ENCODE measurements at places on chromosomes 7 and 10.
A peak's percentile ranks its signal among the peaks of the same experiment; 100 is the strongest.

DNA sequence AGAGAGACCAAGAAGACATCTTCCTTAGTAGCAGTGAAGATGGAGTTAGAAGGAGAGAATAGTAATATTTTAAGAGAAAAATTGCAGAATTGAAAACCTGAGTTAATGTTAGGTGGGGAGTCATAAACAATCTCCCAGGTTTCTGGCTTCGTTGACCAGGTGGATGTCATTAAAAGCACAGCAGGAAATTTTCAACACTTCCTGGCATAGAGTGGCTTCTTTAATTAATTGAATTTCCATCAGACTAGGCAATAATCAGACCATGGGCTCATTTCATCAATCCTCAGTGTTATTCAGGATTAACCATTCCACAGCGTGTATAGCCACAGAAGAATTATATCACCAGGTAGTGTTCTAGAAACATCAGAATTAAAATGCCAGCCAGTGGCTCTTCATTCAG, 268.2 kb downstream of the CCDC3 start:
- DNase-seq: no peak

- DNase-seq: no peak
These were observed 121.8 kb downstream of the CUX1 start for GRCh38 chr7:101939136-101939695.

- no peak for DNase-seq
These were observed 72.9 kb downstream of the ATE1 start for GRCh38 chr10:121854809-121855445.

DNA sequence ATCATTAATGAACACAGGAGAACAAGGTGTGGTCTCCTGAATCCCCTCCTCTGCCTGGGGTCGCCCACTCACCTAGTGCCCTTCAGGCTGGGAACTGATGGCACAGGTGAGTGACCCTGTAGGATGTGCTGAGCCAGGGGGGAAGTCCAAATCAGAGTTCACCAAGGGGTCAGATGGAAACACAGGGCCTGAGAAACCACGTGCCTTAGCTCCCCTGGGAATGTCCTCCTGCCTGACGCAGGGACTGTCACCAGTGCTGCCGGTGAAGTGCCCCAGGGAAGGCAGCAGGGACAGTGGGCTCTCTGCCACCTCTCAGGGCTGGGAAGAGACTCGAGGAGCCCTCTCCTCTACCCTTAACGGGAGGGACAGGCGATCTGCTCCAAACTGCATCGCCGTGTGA, 5.8 kb upstream of the PYROXD2 start:
- DNase-seq: no peak

DNA sequence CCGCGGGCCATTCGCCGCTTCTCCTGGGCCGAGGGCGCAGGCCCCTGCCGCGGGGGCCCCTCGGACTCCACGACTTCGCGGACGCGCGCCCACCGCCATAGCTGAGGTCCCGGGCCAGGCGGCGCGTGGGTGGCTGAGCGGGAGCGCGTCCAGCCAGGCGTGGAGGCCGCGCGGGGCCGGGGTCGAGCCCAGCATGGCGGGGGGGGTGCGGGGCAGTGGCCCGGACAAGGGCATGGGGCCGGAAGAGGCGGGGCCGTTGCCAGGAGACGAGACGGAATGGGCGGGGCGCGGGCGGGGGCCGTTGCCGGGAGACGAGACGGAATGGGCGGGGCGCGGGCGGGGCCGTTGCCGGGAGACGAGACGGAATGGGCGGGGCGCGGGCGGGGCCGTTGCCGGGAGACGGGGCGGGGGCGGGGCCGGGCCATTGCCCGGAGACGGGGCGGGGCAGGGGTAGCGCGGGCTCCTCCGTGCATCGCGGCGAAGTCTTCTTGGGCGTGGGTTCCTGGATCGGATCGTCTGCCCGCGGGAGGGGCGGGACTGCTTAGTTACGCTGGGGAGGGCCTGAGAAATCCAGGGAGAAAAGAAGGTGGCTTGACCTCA, 14.8 kb downstream of the ADAM8 start:
- DNase-seq: peak; percentile 92

DNA sequence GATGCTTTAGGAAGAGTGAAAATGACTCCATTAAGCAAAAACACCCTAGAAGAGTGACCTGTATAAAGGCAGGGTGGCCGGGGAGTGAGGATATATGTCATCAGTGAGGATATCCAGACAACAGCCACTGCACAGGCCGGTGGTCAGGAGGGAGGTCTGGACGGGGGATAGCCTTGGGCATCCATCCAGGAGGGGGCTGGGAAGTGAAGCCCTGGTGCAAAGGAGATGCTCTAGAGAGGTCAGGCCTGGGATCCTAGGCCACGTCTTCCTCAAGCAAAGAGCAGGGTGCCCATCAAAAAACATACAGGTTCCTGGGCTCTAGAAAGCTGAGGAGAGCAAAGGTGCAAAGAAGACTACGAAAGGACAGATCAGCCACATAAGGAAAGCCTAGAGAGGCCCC, 25.6 kb downstream of the FAM171A1 start:
- DNase-seq: no peak

Measured in activated T-cell treated with anti-CD3 and anti-CD28 coated beads, Interleukin-2, amount 50 U/mL, for 48 hours (primary cell).